ENCODE measurements at places on chromosomes 2 and 18.

- no peak overlapping the region for H3K27ac ChIP-seq
- no peak for DNase-seq
- peaks cover 3% of the 10 kb centered on the region for H3K27me3 ChIP-seq
- no peaks in the 10 kb centered on the region for H3K4me1 ChIP-seq
- H3K36me3 ChIP-seq = no peaks in the 10 kb centered on the region
These were observed 29.3 kb upstream of the ZNF385B start for GRCh38 chr2:179890666-179891065.

DNA sequence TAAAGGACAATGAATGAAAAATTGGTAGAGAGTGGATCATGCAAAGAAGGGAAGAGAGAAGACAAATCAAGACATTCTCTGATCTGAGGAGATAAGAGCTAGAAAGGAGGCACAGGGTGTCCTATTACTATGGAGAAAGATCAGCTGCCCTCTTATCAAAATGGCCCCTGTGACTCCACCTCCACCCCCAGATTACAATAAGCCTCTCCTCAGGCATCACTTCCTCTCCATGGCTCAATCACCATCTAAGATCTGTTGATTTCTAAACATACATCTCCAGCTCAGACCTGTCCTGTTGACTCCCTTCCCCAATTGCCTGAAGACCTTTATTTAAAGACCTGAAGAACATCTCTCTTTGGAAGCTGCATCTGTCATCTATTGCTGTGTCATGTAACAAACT lies 43.2 kb downstream of the SP100 start:
- H3K27me3 ChIP-seq = no peaks in the 10 kb centered on the region
- DNase-seq = no peak
- H3K36me3 ChIP-seq = peaks cover 74% of the 10 kb centered on the region
- no peak overlapping the region for H3K27ac ChIP-seq
- peaks cover 46% of the 10 kb centered on the region for H3K4me1 ChIP-seq
- H3K4me3 ChIP-seq = no peak overlapping the region

DNA sequence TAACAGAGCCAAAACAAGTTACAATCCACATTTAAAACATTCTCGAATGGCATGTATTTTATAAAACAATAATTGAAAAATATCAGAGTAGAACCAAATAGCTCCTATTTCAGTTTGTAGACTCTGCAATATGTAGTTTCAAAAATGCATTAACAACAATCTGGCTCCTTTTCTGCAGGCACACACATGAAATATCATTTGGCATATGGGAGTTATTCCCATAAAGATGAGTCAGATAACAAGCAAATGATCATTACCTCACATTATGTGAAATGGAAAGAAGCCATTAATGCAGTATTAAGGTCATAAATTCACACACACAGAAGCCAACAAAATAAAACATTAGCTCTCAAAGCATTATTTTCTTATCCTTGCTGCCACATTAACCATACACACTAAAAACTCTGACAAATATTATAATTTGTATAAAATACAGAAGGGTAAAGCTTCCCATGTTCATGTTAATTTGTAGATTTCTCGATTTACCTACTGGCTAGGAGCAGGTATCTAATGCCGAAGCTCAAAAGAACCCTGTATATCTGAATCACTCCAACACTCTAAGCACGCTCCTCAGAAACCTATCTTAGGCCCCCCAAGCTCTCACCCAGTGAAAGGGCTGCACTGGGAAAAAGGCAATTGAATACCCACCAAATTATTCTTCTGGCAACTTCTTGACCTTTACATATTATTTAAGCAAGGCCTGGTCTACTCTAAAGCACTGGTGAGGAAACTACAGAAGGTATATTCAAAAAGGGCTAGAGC lies 13.8 kb downstream of the NBAS start:
- no peak overlapping the region for H3K27ac ChIP-seq
- DNase-seq = no peak
- H3K4me1 ChIP-seq = peaks cover 10% of the 10 kb centered on the region
- no peak overlapping the region for H3K4me3 ChIP-seq

DNA sequence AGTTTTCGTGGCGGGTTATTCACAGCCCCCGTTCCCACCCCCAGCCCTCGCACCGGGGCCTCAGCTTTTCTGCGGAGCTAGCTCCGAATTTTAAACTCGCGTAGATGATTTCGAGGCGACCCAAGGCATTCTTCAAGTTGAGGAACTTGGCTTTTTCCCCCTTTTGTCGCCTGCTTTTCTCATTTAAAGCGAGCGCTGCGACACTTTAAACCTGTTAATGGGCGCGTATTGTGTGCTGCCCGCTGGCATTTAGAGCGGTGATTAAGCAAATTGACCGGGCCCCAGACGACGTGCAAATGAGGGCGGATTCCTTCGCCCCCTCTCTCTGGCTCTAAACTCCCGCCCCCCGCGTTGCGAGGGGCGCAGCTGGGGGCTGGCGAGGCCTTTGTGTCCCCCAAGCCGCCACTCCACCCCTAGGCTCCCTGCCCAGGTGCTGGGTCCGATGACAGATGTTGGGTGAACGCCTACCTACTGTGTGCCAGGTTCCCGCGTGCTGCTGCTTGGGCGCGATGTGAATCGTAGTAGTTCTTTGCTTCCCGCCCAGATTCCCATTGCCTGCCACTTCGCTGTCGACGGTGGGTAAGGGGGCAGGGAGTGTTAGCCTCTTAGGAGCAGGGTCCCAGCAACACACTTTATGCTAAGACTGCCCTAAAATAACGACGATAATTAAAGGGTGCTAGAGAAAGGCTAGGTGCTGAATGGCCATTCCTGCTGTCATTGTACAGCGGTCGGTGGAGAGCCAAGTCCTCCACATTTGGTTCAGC lies 1.9 kb downstream of the TCF7L1 start:
- no peak overlapping the region for H3K27ac ChIP-seq
- DNase-seq = no peak
- peaks cover 15% of the 10 kb centered on the region for H3K4me1 ChIP-seq
- H3K4me3 ChIP-seq = peak overlapping the region; percentile 50
- peaks cover 67% of the 10 kb centered on the region for H3K27me3 ChIP-seq

GRCh38 chr2:61670591-61671501 lies 132.7 kb upstream of the XPO1 start:
- peak overlapping the region; percentile 76 for H3K4me3 ChIP-seq
- H3K4me1 ChIP-seq = peaks cover 20% of the 10 kb centered on the region
- peak overlapping the region; percentile 86 for H3K27ac ChIP-seq
- no peak for DNase-seq
- no peaks in the 10 kb centered on the region for H3K36me3 ChIP-seq

- H3K27ac ChIP-seq = no peak overlapping the region
- no peaks in the 10 kb centered on the region for H3K27me3 ChIP-seq
- DNase-seq = no peak
- H3K4me1 ChIP-seq = no peaks in the 10 kb centered on the region
- peaks cover 24% of the 10 kb centered on the region for H3K36me3 ChIP-seq
These were observed 93.9 kb downstream of the FARSB start for GRCh38 chr2:222561817-222562645.

DNA sequence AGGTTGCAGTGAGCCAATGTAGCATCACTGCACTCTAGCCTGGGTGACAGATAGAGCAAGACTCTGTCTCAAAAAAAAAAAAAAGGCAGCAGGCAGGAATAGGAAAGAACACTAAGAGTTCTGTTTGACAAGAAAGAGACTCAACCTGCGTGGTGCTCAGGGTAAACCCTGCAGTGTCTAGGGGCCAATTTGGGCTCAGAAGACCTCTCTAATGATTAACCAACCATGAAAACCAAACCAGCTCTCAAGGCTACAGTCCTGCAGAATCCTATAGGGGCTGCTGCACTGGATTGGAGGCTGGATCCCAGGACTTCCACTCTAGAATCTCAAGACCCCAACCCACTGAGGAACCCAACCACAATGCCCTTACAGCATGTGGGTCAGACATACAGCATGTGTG lies 2.4 kb downstream of the TRABD2A start:
- H3K4me1 ChIP-seq = peaks cover 86% of the 10 kb centered on the region
- DNase-seq = no peak
- H3K36me3 ChIP-seq = peaks cover 7% of the 10 kb centered on the region
- H3K4me3 ChIP-seq = peak overlapping the region; percentile 96

DNA sequence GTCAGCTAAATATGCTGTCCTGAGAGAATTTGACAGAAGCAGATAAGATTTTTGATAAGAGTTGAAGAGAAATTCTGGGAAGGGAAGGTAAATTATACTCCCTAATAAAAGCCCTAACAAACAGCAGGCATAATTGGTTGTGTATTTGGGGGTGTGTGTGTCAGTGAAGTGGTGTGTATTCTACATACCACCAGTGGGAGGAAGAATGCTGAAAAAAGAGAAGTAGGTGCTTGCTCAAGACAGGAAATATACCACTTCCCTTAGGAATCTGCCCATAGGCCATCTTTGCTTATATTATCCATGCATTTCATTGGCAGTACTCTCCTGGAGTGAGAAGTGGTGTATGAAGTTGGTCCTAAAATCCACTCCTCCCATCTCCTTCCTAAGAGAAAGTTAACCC lies 76.2 kb downstream of the FMNL2 start:
- no peaks in the 10 kb centered on the region for H3K36me3 ChIP-seq
- DNase-seq = no peak
